Stomach (tissue), 19 donors: ENCODE measurements at places on chromosomes 1 and 21. TPM values are rescaled to one million over a fixed set of nuclear protein-coding genes. Genes with fewer than 3 reads are reported as not detected.

The FNBP1L gene
- 38.4 TPM for total RNA-seq

The LMOD1 gene
- total RNA-seq: 102 TPM

The LRRC3 gene
- total RNA-seq: 1.2 TPM

The GRHL3 gene
- total RNA-seq: not detected

The FAM151A gene
- not detected for total RNA-seq

The ATP5PB gene
- 21.6 TPM for total RNA-seq

The ST6GALNAC3 gene
- under 0.01 TPM for total RNA-seq

The DENND2D gene
- total RNA-seq: 47.7 TPM

The DPYD gene
- total RNA-seq: 58.2 TPM

The NKAIN1 gene
- not detected for total RNA-seq

The CDK18 gene
- 97.8 TPM for total RNA-seq

The RPTN gene
- not detected for total RNA-seq

The PCP4L1 gene
- total RNA-seq: 19.4 TPM
